ENCODE measurements at places on chromosomes 6 and 20.

- DNase-seq: no peak
Measured at GRCh38 chr6:139625998-139626975, 251.8 kb upstream of the CITED2 start.

GRCh38 chr6:7152462-7152861 lies 44.7 kb downstream of the RREB1 start:
- DNase-seq: no peak

DNA sequence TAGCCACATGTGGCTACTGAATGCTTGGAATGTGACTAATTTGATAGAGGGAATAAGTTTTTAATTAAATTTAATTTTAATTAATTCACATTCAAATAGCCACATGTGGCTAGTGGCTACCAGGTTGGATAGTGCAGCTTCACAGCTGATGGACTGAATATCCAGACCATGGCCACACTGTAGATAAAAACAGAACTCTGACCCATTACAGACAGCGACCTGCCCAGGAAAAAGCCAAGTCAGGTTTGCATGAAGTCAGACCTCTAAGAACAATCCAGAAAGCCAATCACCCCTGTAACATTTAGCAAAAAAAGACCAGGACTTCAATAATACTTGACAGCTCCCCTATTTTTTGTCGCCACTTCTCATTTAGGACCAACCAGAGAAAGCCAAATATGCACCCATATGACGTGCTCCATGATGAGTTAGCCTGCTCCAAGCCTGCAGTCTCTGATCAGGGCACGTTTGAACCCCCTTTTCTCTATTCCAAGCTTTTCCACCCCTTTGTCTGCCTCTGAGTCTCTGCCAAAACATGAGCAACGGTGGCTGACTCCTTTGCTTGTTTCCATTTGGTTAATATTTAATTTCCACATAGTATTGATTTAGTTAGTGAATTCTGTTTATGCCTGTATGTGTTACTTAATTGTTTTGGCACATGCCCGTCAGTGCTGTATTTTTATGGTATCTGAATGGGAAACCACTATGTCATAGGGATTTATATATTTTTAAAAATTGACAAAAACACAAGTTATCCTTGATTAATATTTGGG lies 636.3 kb downstream of the UTRN start:
- no peak for DNase-seq

DNA sequence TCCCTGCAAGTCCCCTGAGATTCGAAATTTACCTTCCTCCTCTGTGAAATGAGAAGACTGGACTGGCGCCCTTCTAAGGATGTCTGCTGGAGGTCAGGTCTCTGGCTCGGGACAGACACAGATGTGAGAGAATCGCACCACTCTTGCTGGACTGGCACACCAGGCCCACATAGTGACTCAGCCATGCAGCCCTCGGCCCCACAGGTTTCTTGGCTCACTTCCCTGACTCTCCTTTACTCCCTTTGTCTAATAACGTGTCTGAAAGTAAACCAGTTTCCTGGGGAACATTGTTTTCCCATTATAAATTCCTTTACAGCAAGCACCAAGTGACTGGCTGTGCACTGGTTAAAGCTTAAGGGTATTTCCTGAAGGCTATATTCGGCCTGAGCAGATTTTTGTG lies 106.7 kb upstream of the PLEKHG1 start:
- DNase-seq: no peak
